BE2C (cell line): ENCODE measurements at places on chromosomes 2 and 18.

DNA sequence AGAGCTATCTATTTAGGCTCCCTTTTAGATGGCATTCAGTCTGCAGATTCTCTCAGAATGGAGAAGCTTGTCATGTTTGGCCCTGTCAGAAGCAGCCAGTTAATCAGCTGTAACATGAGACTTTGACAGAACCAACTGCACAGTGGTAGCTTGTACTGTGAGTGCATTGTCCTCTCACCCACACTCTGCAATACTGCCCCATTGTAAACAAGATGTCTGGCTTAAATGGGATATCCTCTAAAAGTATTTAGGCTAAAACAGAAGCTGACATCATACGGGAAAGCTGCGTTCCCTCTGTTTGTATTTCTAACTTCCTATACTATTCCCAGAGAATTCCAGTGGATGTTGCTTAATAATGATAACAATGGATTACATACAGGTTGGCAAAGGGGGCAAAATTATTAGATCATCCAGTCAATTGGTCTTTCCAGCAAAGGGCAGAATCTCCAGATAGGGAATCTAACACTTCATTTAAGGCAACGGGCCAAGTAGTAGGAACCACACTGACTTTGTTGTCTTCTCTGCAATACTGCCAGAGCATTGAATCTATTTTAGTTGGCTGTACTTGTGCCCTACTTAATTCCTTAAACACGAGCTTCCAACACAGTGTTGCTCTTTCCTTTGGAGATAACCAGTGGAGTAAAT is 15.4 kb upstream of the STAT4 start:
- no peak for DNase-seq

GRCh38 chr2:234308813-234309195 is 188.1 kb downstream of the ARL4C start:
- DNase-seq: no peak

GRCh38 chr18:59633961-59634485 is 63.2 kb downstream of the CCBE1 start:
- no peak for DNase-seq

DNA sequence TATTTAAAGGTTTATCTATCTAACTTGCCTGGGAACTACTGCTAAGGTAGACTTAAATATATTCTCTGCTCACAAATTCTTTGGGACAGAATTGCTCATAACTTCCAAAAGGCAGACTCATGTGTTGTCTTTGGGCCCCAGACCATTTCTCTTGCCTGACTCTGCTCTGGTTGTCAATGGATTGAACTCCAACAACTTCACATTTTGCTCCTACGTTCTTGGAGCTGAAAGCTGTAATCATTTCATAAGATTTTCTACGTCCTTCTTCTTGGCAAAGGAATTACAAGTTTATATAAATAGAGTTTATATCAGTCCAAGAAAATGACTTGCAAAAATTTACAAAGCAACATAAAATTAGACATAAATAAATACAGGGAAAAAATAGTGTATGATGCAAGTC is 32.9 kb upstream of the PPM1B start:
- DNase-seq: no peak

DNA sequence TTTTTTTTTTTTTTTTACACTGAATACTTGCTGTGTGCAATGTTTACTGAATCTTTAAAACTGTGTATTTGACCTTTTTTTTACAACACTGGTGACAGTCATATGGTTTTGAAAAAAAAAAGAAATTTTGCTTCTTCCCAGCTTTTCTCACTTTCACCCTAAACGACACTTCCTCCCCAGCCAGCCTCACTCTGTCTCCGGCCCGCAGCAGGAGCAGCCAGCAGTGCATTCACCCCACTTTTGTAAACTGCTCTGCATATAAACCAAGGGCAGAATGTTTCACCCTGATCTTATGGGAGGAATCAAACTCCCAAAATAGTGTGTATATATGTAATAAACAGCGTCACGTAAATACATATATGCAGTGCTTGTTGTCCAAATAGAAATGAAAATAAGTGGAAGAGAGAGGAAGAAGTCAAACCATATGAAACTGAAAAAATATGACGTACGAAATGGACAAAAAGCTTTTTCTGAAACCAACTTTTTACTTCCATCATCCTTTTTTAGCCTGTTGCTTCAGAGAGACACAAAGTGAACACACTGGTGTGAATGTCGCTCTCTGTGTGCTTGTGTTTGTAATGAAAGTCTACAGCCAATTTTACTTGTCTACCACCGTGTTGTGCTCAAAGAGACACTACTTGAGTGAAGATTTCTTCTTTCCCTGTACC is 54.2 kb downstream of the ZCCHC2 start:
- no peak for DNase-seq

GRCh38 chr2:39290433-39290832 is 46.7 kb upstream of the CDKL4 start:
- no peak for DNase-seq

DNA sequence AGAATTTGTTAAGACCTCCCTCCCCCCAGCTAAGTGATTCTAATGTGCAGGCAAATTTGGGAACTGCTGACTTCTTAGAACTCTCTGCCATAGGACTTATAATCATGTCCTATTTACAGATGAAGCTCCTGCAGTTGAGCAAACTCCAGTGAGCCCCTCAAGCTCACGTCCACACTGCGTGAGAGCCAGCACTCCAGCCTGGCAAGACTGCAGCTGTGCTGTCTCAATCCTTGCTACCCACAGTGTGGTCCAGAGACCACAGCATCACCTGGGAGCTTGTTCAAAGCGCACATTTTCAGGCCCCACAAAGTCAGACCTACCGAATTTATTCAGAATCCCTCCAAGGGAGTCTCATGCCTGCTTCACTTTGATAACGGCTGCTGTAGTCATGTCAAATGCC is 243.2 kb upstream of the RAB12 start:
- DNase-seq: no peak

GRCh38 chr2:124589971-124590370 is 564.9 kb downstream of the CNTNAP5 start:
- DNase-seq: no peak
